Esophagus muscularis mucosa (tissue), 4 donors: ENCODE measurements at places on chromosomes 12 and 14. TPM values are rescaled to one million over a fixed set of nuclear protein-coding genes. Genes with fewer than 3 reads are reported as not detected.

The KRT71 gene
- not detected for total RNA-seq

The APOF gene
- total RNA-seq, result not detected

- H3K27me3 ChIP-seq, result no peaks in the 10 kb centered on the region
- H3K36me3 ChIP-seq, result no peaks in the 10 kb centered on the region
- DNase-seq, result no peak
- peaks cover 27% of the 10 kb centered on the region for H3K4me1 ChIP-seq
- no peak overlapping the region for H3K4me3 ChIP-seq
These were observed 109.1 kb downstream of the DYRK2 start for GRCh38 chr12:67757651-67758050.

GRCh38 chr14:77041881-77042545 lies 13.5 kb upstream of the IRF2BPL start:
- H3K4me3 ChIP-seq, result peak overlapping the region; percentile 2
- peaks cover 100% of the 10 kb centered on the region for H3K4me1 ChIP-seq
- H3K36me3 ChIP-seq, result no peaks in the 10 kb centered on the region
- peak overlapping the region; percentile 98 for H3K27ac ChIP-seq
- no peak for DNase-seq

- DNase-seq, result peak; percentile 94
- no peaks in the 10 kb centered on the region for H3K36me3 ChIP-seq
- H3K4me3 ChIP-seq, result peak within 1 kb of the TSS; percentile 94
- H3K27me3 ChIP-seq, result no peaks in the 10 kb centered on the region
- H3K27ac ChIP-seq, result peak within 1 kb of the TSS; percentile 95
These were observed at the start of gene CHPT1 for GRCh38 chr12:101697197-101697929. CHPT1 (plus strand) TSS chr12:101697640; CDS start chr12:101697862, 222 bp downstream.

DNA sequence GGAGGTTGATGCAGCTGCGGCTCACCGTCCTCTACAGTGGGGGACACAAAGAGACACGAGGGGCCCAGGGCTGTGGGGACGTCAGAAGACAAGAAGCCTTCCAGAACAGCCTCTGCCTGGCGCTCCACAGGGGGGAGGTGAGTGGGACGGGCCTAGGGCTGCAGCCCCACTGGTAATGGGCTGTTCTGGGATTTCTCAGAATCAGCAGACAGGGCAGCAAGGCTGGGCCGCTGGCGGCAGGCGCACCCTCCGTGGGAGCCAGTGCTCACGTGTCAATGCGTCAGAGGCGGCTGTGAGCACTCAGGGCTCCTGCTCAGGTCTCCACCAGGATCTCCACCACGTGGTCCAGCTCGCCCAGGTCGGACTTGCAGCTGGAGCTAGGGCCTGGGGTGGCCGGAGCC lies 10.0 kb downstream of the CDCA4 start:
- H3K4me3 ChIP-seq, result no peak overlapping the region
- no peak overlapping the region for H3K27ac ChIP-seq
- H3K4me1 ChIP-seq, result peaks cover 23% of the 10 kb centered on the region
- DNase-seq, result no peak
- H3K27me3 ChIP-seq, result no peaks in the 10 kb centered on the region
- peaks cover 36% of the 10 kb centered on the region for H3K36me3 ChIP-seq

DNA sequence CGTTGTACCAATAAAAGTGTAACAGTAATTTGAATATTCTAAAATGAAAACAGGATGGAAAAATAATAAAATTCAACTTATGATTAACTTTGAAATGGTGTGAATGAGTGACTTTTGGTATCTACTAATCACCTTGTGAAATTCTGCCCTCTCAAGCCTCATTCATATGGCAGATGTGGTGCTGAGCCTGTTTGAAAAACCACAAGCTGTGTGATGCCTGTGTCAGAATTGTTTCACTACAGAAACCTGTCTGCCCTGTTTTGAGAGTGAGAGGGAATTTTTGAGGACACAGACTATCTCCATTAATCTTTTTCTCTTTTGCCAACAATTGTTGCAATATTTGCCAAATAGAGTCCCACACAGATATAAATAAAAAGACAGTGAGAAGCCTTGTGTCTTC lies 3.9 kb upstream of the RNU6-7 start:
- H3K27me3 ChIP-seq, result no peaks in the 10 kb centered on the region
- H3K36me3 ChIP-seq, result no peaks in the 10 kb centered on the region
- DNase-seq, result no peak

GRCh38 chr12:71045781-71046180 lies 112.0 kb downstream of the TSPAN8 start:
- no peaks in the 10 kb centered on the region for H3K27me3 ChIP-seq
- H3K36me3 ChIP-seq, result no peaks in the 10 kb centered on the region
- H3K27ac ChIP-seq, result no peak overlapping the region
- DNase-seq, result no peak
- no peaks in the 10 kb centered on the region for H3K4me1 ChIP-seq
- H3K4me3 ChIP-seq, result no peak overlapping the region

- H3K27me3 ChIP-seq, result no peaks in the 10 kb centered on the region
- no peaks in the 10 kb centered on the region for H3K36me3 ChIP-seq
- H3K27ac ChIP-seq, result no peak overlapping the region
- H3K4me1 ChIP-seq, result peaks cover 5% of the 10 kb centered on the region
- no peak overlapping the region for H3K4me3 ChIP-seq
These were observed 55.2 kb downstream of the SLC38A4 start for GRCh38 chr12:46770501-46771183.

DNA sequence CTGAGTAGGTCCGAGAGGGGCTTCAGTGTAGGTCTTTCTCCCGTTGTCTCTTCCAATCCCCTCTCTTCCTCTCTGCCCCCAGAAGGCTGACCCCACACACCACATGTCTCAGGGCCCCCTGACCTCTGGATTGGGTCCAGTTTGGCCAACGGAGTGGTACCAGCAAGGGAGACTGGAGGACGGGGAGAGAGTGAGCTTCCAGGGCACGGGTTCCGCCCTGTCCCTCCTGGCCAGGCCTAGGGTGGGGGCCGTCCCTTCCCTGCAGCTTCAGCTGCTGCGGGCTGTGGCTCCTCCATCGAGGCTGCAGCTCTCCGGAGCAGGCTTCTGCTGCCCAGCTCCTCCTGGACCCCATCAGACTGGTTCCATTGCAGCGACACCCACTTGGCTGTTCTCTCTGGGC lies 17.4 kb downstream of the FZD10 start:
- no peak overlapping the region for H3K27ac ChIP-seq
- no peak for DNase-seq
- H3K27me3 ChIP-seq, result peaks cover 47% of the 10 kb centered on the region
- H3K36me3 ChIP-seq, result no peaks in the 10 kb centered on the region
- no peaks in the 10 kb centered on the region for H3K4me1 ChIP-seq

DNA sequence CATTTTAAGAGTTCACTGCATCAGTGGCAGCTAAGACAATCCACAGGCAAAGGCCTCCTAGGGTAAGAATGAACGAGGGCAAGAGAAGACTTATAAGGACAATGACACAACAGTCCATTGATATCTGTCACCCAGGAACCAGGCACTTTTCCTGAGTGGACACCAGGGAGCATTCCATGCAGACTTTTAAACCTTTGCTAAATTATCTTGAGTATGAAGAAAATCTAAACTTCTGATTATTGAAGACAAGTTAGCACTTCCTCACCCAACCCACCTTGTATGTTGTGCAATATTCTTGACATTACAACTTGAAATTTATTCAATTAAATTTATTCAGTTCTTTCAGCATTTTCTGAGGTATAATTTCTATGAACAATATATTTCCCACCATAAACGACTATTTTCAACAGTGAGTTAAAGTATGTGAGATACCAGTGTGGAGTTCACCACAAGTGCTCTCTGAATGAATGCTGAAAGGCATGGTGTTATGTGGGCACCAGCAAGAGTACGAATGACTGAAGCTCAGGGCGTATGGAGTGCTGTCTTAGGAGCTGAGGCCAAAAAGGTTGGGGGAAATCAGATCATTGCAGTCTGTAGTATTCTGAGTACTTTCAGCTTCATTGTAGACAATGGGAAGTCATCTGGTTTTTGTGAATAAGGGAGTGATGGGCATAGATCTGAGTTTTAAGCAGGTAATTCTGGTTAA lies 124.3 kb upstream of the LMNTD1 start:
- no peak overlapping the region for H3K4me3 ChIP-seq
- no peak for DNase-seq
- no peaks in the 10 kb centered on the region for H3K27me3 ChIP-seq
- H3K27ac ChIP-seq, result no peak overlapping the region
- H3K4me1 ChIP-seq, result no peaks in the 10 kb centered on the region
